ENCODE measurements at places on chromosomes 3 and 15. TPM values are rescaled to one million over a fixed set of nuclear protein-coding genes. Genes with fewer than 3 reads are reported as not detected.

The BAHD1 gene
- 26.3 TPM for total RNA-seq

The FGF7 gene
- 0.11 TPM for total RNA-seq

The IVD gene
- 79.9 TPM for total RNA-seq

DNA sequence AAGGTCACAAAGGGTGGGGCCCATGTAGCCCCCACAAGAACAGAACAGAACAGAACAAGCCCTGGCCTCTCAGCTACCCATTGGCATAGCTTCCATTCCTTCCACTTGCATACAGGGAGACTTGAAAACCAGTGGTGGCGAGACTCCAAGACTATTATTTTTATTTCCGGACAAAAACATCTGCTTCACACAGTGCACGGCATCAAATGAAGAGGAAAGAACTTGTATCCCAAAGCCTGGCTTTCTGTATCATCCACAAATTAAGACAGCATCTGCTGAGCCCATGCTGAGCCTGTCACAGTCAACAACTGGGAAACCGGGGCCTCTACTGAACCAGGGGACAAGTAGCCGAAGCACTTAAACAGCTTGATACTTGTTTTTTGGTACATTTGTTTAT lies 56.0 kb downstream of the CLEC3B start:
- H3K4me3 ChIP-seq = no peak overlapping the region
- H3K36me3 ChIP-seq = peaks cover 42% of the 10 kb centered on the region
- peaks cover 14% of the 10 kb centered on the region for H3K27me3 ChIP-seq

DNA sequence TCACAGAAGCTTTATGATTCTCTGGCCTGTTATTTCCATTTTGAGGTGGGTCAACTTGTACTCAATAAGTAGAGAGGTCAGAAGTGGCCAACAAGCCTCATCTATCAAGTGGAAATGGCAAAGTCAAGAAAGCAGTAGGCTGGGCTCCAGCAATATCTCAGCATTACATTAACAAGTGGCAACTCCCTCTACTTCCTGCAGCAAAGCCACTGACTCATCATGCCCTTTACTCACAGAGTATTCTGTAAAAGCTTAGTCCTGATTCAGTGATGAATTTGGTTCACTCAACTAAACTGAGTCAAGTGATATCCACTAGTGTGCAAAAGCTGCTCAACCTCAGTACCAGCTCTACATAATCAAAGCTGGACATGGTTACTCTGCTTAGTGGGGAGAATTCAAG lies 954.6 kb downstream of the EPHA3 start:
- H3K4me1 ChIP-seq = no peaks in the 10 kb centered on the region
- DNase-seq = no peak
- no peak overlapping the region for H3K4me3 ChIP-seq
- no peaks in the 10 kb centered on the region for H3K27me3 ChIP-seq
- no peak overlapping the region for H3K27ac ChIP-seq

DNA sequence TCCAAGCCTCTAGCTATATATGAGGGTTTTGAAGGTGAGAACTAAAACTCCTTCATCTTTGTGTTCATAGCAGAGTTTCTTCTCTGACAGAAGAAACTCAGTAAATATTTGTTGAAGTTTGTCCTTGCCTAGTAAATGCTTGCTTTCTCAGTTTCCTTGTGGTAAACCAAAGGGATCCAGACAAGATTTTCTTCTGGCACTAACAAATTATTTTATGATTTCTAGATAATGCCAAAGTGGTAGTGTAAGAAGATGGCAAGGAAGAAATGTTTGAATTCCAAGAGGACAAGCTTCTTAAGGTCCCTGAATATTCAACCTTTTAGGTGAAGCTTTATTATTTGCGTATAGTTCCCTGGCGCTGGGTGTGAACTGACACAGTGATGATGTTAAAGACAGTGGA lies 14.4 kb downstream of the ARIH1 start:
- no peak overlapping the region for H3K27ac ChIP-seq
- no peak for DNase-seq
- peaks cover 19% of the 10 kb centered on the region for H3K36me3 ChIP-seq
- peaks cover 4% of the 10 kb centered on the region for H3K4me1 ChIP-seq

DNA sequence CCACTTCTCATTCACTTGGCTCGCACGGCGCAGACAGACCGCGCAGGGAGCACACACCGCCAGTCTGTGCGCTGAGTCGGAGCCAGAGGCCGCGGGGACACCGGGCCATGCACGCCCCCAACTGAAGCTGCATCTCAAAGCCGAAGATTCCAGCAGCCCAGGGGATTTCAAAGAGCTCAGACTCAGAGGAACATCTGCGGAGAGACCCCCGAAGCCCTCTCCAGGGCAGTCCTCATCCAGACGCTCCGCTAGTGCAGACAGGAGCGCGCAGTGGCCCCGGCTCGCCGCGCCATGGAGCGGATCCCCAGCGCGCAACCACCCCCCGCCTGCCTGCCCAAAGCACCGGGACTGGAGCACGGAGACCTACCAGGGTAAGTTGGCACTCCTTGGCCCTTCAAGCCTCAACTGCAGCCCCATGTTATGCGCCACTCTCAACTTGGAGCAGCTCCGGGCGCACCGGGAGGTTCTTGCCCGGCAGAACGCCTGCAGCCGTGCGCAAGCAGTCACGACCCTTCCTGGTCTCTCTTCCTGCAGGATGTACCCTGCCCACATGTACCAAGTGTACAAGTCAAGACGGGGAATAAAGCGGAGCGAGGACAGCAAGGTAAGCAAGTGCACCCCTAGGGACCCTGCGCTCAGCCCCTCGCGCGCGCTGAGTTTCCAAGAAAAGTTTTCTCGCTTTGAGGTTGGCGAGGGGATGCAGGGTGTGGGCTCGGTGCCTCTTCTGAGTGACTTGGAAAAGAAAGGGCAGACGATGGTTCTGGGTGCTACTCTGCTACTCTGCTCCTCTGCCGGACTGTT lies at the start of gene BHLHE40:
TSS of gene BHLHE40 (plus strand) at position 10 of the 801 bp plus-strand sequence. CDS start at position 292, 282 bp downstream.
- H3K36me3 ChIP-seq = peaks cover 58% of the 10 kb centered on the region
- peak within 1 kb of the TSS; percentile 96 for H3K27ac ChIP-seq
- H3K4me3 ChIP-seq = peak within 1 kb of the TSS; percentile 91
- no peak for DNase-seq
- H3K27me3 ChIP-seq = no peaks in the 10 kb centered on the region
